Neural cell (in vitro differentiated cells): ENCODE measurements at places on chromosomes 2 and 18. TPM values are rescaled to one million over a fixed set of nuclear protein-coding genes. Genes with fewer than 3 reads are reported as not detected.

Gene NTSR2
- not detected in 2 replicates for polyA plus RNA-seq

Gene CRYGD
- not detected in 2 replicates for polyA plus RNA-seq

Gene FRZB
- 2.1 and 3.5 TPM in 2 replicates for polyA plus RNA-seq

Gene C2orf92
- polyA plus RNA-seq, result 10.7 and 13.3 TPM in 2 replicates

Gene SEPTIN10
- polyA plus RNA-seq, result 7.4 and 10.0 TPM in 2 replicates

Gene REG3G
- polyA plus RNA-seq, result not detected in 2 replicates

Gene SLC16A14
- polyA plus RNA-seq, result 125 and 128 TPM in 2 replicates

Gene GAREM1
- 1.3 and 3.5 TPM in 2 replicates for polyA plus RNA-seq

Gene LAMA1
- 8.0 and 10.3 TPM in 2 replicates for polyA plus RNA-seq

Gene CAPN14
- polyA plus RNA-seq, result 2.1 and 3.0 TPM in 2 replicates

Gene LCT
- polyA plus RNA-seq, result not detected in 2 replicates

Gene AMER3
- polyA plus RNA-seq, result 19.2 and 22.7 TPM in 2 replicates

Gene PDCD1
- polyA plus RNA-seq, result not detected in 2 replicates

Gene KLF7
- polyA plus RNA-seq, result 28.1 and 31.5 TPM in 2 replicates

Gene CTAGE1
- not detected in 2 replicates for polyA plus RNA-seq

Gene CYTIP
- polyA plus RNA-seq, result not detected in 2 replicates

Gene ALPP
- not detected in 2 replicates for polyA plus RNA-seq

Gene SYT4
- polyA plus RNA-seq, result 145 and 167 TPM in 2 replicates

Gene ADD2
- polyA plus RNA-seq, result 52.5 and 73.6 TPM in 2 replicates

Gene UGT1A10
- not detected in 2 replicates for polyA plus RNA-seq

Gene MTCL1
- polyA plus RNA-seq, result 20.8 and 23.1 TPM in 2 replicates

Gene SERPINB4
- polyA plus RNA-seq, result not detected in 2 replicates

Gene ALK
- polyA plus RNA-seq, result 7.1 and 10.1 TPM in 2 replicates

Gene PFN4
- 1.3 TPM in 1 of 2 replicates, not detected in the other for polyA plus RNA-seq

Gene WDR54
- polyA plus RNA-seq, result 89.9 and 110 TPM in 2 replicates

Gene PAPOLG
- polyA plus RNA-seq, result 26.5 and 31.2 TPM in 2 replicates

Gene REL
- 1.9 and 2.2 TPM in 2 replicates for polyA plus RNA-seq

Gene CCDC142
- polyA plus RNA-seq, result 21.6 and 48.0 TPM in 2 replicates

Gene MYO7B
- polyA plus RNA-seq, result 0.16 TPM in 1 of 2 replicates, not detected in the other

Gene VAPA
- 236 and 317 TPM in 2 replicates for polyA plus RNA-seq

Gene ZNF804A
- polyA plus RNA-seq, result 2.7 and 2.9 TPM in 2 replicates

Gene MAP3K19
- polyA plus RNA-seq, result not detected in 2 replicates

Gene DLX1
- 67.3 and 83.1 TPM in 2 replicates for polyA plus RNA-seq

Gene TNFRSF11A
- not detected in 2 replicates for polyA plus RNA-seq

Gene METAP1D
- polyA plus RNA-seq, result 4.7 and 5.4 TPM in 2 replicates

Gene MALL
- polyA plus RNA-seq, result not detected in 2 replicates

Gene CNGA3
- 0.64 and 1.1 TPM in 2 replicates for polyA plus RNA-seq

Gene NXPH2
- not detected in 2 replicates for polyA plus RNA-seq

Gene PLGLB1
- polyA plus RNA-seq, result 15.9 and 20.2 TPM in 2 replicates

Gene ALPI
- not detected in 2 replicates for polyA plus RNA-seq

Gene CLEC4F
- not detected in 2 replicates for polyA plus RNA-seq

Gene DES
- not detected in 2 replicates for polyA plus RNA-seq

Gene ATIC
- 4.9 and 9.5 TPM in 2 replicates for polyA plus RNA-seq

Gene BMP10
- polyA plus RNA-seq, result not detected in 2 replicates

Gene SCYGR2
- polyA plus RNA-seq, result not detected in 2 replicates

Gene SLC9A4
- 0.06 and 0.15 TPM in 2 replicates for polyA plus RNA-seq

Gene KRCC1
- polyA plus RNA-seq, result 14.9 and 26.6 TPM in 2 replicates

Gene DYNC1I2
- polyA plus RNA-seq, result 530 and 561 TPM in 2 replicates

Gene C2orf81
- polyA plus RNA-seq, result 1.7 and 3.3 TPM in 2 replicates

Gene TAF4B
- 0.08 and 0.38 TPM in 2 replicates for polyA plus RNA-seq

Gene CSRNP3
- polyA plus RNA-seq, result 62.7 and 66.6 TPM in 2 replicates

Gene MOB1A
- polyA plus RNA-seq, result 27.4 and 39.2 TPM in 2 replicates

Gene SIX2
- polyA plus RNA-seq, result 0.16 TPM in 1 of 2 replicates, not detected in the other

Gene GALR1
- polyA plus RNA-seq, result 0.11 and 0.14 TPM in 2 replicates

Gene ZNF514
- polyA plus RNA-seq, result 32.8 and 39.8 TPM in 2 replicates

Gene AKAIN1
- not detected in 2 replicates for polyA plus RNA-seq

Gene ANKRD62
- not detected in 2 replicates for polyA plus RNA-seq
